Tibial nerve (tissue), 4 donors: ENCODE measurements at places on chromosomes 6 and 20.

DNA sequence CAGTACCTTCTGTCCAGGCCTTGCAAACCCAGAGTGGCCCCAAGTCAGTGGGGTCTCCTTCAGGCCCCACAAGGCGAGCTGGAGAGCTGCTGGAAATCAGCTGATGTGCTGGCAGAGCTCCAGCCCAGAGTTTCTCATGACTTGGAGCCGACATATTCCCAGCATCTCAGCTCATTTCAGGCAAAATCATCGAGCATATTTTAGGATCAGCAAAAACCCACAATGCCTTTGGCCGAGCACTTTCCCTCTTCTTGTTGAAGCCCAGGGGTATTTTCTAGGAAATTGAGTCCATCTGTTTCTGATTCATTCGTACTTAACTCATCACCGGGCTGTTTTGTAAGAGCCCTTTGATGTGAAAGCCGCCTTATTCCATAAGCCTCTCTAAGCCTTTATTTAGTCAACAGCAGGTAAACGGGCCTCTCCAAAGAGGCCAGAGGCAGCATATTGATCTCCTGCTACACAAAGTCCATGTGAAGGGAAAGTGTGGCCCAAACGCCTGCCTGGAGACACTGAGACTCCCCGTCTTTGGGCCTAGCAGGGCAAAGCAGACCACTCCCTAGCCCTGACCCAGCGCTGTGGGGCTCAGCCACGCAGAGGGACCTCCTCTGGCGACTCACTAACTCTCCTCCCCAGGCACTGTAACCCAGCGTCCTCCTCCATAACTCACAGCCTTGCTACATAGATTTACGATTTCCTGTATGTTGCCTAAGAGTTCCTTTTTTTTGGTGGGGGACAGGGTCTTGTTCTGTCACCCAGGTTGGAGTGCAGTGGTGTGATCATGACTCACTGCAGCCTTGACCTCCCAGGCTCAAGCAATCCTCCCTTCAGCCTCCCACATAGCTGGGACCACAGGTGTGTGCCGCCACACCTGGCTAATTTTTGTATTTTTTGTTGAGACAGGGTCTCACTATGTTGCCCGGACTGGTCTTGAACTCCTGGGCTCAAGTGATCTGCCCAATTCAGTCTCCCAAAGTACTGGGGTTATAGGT is 12.1 kb upstream of the C20orf203 start:
- no peak for DNase-seq

DNA sequence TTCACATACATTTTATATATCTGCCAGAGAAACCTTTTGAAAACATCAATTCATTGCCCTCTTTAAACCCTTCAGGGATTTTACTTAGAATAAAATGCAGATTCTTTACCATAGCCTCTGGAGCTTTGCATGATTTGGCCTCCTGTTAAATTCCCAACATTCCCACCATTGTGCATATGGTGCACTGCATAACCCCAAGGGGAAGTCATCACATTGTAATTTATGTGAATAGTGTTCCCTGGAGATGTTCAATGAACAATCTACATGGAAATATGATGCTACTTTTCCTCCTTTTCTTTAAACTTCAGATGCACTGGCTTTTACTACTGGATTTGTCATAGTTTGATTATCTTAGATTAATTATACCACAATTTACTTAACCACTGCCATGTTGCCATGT is 94.7 kb downstream of the PHF3 start:
- no peak for DNase-seq

DNA sequence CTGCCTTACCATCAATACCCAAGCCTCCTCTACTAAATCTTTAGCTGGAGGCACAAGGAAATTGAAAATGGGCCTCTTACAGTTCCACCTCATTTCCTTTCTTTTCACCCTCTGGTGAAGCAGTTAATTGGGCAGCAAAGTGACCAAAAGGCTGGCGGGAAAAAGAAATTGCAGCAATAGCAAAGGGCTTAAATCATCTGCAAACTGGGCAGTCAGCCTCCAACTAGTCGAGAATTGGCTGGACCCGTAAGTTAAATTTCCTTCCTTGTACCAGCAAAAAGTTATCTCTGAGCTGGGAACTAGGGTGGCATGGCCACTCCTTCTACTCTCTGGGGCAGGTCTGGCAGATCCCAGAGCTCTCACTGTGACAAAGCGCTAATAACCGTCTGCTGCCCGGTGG is 33.5 kb downstream of the GHRH start:
- no peak for DNase-seq

DNA sequence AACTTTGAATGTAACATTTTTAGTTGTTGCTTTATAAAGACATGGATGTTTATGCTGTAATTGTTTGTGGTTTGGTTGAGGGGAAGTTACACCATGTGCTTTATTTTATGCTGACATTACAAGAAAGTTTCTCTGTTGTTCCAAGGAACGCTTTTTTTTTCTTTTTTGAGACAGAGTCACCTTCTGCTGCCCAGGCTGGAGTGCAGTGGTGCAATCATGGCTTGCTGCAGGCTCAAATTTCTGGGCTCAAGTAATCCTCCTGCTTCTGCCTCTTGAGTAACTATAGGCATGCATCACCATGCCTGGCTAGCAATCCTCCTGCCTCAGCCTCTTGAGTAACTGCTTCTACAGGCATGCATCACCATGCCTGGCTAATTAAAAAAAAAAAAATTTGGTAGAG is 21.0 kb upstream of the IFNGR1 start:
- DNase-seq, result no peak

- no peak for DNase-seq
Measured at GRCh38 chr6:5150551-5151075, 65.5 kb downstream of the PPP1R3G start.

- DNase-seq, result no peak
Measured at GRCh38 chr6:37016995-37017394, 11.5 kb downstream of the FGD2 start.

GRCh38 chr6:149445095-149445466 is 39.7 kb downstream of the ZC3H12D start:
- no peak for DNase-seq

DNA sequence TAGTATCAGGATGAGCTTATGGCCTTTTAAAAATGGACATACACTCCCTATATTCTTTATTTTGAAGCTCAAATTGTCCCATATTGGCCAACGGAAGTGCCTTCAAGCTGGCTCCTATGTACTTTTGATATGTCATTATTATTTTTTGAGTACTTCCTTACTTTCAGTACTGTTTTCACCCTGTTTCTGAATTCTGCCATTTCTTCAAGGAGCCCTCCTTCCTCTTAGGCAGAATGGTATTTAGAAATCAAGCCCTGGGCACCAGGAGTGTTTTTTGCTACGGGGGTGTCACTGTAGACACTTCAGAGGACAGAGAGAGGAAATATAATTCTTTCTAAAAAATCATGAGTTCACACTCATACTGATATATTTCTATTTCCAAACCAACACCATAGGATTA is 5.5 kb upstream of the MYLK4 start:
- no peak for DNase-seq

- DNase-seq, result no peak
Measured at GRCh38 chr6:144957236-144957937, 672.3 kb downstream of the UTRN start.

GRCh38 chr6:52953911-52954839 is 40.9 kb downstream of the GSTA4 start:
- no peak for DNase-seq

DNA sequence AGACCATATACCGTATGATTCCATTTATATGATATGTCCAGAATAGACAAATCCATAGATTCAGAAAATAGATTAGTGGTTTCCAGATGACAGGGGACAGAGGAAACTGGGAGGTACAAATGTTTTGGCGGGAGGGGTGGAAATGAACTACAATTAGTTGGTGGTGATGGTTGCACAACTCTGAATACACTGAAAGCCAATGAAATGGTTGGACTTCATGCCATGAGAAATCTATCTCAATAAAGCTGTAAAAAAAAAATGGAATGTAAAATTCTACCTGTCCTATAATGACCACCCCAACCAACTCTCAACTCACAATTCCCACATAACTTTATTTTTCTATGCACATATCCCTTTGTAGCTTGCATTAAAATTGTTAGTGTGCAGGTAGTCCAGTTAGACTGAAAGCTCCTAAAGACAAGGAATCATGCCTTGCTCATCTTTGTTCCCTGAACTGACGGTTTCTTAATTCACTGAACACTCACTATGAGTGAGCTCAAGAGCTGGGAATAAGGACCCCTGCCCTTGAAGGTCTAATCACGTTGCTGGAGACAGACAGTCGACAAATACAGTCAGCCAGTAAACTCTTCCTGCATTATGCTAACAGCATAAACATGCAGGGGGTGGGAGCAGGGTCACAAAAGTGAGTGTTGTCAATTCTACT is 1.4 kb downstream of the DCDC2 start:
- no peak for DNase-seq

- DNase-seq, result no peak
Measured at GRCh38 chr6:12348530-12349511, 58.7 kb downstream of the EDN1 start.

- no peak for DNase-seq
Measured at GRCh38 chr20:3993109-3993508, 22.2 kb downstream of the RNF24 start.

DNA sequence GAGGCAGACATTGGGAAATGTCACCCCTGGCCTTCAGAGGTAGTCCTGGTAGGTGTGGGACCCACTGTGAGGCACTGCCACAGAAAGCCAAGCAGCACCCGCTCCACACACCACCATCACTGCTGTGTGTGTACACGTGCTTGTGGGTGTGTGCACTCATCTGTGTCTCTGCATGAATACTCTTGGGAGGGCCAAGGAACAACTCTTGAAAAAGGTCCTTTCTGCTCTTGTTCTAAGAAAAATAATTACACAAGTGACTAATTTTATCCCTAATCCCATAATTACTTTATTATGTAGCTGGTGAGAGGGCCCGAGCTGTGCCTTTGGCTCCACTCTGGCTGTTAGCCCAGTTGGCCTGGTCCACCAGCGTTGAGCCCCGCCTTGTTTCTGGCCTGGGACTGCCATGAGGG is 21.7 kb upstream of the EPB41L1 start:
- DNase-seq, result peak; percentile 38

DNA sequence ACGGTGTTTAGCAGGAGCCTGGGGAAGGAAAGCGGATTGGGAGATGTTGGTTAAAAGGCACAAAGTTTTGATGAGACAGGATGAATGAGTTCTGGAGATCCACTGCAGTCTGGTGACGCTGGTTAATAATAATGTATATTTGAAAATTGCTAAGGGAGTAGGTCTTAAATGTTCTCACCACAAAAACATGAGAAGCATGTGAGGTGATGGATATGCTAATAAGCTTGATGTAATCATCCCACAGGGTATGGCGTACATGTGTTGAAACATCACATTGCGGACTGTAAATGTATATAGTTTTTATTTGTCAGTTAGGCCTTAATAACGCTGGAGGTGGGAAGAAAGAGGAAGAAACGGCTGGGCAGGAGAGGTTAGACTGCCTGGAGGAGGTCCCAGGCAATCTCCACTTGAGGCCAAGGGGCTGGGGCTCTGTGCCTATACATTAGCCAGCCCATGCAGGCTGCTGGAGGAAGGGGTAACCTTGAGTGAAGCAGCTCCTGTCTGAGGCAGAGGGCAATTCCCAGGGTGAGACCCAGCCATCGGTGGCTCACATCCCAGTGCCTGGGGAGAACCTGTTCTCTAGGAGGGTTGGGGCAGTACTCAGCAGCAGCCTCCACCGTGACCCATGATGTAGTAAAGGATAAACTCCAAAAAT is 188.2 kb upstream of the QKI start:
- no peak for DNase-seq

DNA sequence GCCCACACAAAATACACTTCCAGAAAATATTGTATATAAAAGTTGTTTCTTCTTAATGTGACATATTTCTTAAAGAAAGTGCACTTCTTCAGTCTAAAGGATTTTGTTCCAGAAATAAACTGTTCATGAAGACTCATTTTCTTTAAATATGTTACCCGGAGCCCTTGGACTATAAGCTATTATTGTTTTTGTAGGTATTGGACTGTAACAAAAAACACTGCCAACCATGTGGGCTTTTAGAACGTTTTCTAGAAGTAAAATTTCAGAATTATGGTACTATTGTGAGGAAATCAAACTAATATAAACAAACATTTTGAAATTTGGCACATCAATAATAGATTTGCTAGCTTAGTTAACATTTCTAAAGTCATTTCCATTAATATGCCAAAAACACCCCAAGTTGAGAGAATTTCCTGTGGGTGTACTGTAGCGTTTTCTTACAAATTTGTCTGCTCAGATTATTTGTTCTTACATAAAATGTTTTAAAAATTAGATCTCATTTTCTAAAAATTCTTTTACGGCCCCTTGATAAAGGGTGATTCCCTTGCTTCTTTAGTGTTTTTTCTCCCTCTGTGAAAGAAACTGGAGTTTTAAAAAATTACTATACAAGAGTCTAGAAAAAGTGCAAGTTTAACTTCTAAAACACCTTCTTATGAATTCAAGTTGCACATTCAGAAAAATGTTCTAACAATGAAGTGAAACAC is 3.4 kb downstream of the NKX2-4 start:
- DNase-seq, result no peak

DNA sequence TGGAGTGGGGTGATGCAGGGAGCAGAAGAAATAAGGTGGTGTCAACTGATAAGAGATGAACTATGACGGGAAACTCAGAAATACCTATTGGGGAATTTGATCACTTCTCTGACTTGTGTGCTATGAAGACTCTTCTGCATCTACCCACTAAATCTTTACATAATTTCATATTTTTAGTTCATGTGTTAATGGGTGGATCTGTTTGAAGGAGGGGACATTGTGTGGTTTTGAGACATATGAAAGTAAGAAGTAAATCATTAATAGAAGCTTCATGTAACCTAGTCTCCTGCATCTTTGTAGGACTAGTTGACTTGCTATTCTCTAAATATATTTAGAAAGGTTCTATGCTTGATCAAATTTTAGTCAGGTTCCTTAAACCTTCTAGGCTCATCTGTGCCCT is 86.6 kb upstream of the MEI4 start:
- DNase-seq, result no peak

- no peak for DNase-seq
Measured at GRCh38 chr20:54706581-54706980, 231.2 kb downstream of the DOK5 start.

- no peak for DNase-seq
Measured at GRCh38 chr20:39880890-39881289, 808.1 kb downstream of the MAFB start.

GRCh38 chr6:21159465-21159864 is 434.1 kb upstream of the SOX4 start:
- DNase-seq, result no peak

- DNase-seq, result no peak
Measured at GRCh38 chr20:47265214-47265613, 91.3 kb downstream of the ZMYND8 start.

- no peak for DNase-seq
Measured at GRCh38 chr6:47134476-47135189, 92.5 kb upstream of the ADGRF1 start.

DNA sequence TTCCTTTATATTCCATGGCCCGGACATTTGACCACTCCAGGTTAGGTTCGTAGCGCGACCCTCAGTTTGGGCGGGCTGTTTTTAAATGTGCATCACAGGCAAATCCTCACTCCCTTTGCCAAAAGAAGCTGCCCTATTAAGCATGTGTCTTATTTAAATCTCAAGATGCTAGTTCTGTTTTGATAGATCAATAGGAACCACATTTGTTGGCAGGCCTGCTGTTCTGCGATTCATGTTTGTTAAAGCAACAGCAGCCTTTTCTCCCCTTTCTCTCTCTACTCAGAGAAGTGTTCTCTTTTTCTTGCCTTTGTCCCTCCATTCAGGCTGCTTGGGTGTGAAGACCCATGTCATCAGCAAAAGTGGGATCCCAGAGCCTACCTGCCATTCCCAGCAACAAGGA is 212.0 kb upstream of the SSTR4 start:
- no peak for DNase-seq

- DNase-seq, result no peak
Measured at GRCh38 chr20:13302647-13303450, 81.8 kb downstream of the ISM1 start.

- DNase-seq, result peak; percentile 20
Measured at GRCh38 chr6:79413562-79414002, 123.6 kb downstream of the LCA5 start.

- no peak for DNase-seq
Measured at GRCh38 chr6:122408240-122408639, 8.8 kb downstream of the HSF2 start.
